ENCODE measurements at places on chromosomes 2 and 18. TPM values are rescaled to one million over a fixed set of nuclear protein-coding genes. Genes with fewer than 3 reads are reported as not detected.

The HOXD12 gene
- not detected for total RNA-seq

The LRRTM1 gene
- total RNA-seq = not detected

GRCh38 chr18:32308493-32309120 is 118.8 kb downstream of the MEP1B start:
- peak; percentile 85 for DNase-seq

DNA sequence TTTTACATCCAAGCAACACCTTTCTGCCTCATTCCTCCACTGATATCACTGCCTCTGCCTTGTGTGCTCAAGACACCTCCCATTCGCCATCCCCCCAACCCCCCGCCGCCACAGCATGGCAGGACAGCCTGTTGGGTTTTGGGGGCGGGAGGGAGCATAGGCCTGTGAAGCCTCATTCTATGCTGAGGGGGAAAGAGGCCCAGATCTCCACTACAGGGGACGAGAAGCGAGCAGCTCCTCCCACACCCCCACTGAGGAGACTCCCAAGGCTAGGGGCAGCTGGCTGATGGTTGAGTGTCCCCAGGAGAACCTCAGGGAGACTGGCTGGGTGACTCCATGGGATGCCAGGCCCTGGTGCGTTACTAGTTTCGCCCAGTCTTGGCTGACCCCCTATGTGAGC is 214.3 kb upstream of the SIX2 start:
- no peak for DNase-seq

DNA sequence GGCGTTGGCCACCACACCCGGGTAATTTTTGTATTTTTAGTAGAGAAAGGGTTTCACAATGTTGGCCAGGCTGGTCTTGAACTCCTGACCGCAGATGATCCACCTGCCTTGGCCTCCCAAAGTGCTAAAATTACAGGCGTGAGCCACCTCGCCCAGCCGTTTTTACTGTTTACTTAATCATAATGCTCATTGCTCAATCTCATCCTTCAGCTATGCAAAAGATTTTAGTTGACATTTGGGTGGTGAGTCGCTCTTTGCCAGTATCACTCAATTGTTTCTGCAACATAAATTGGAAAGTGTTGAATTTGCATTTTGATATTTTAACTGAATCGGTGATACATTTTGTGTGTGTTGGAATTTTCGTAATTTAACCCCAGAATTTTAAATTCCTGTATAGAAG is 7.8 kb upstream of the ZNF532 start:
- no peak for DNase-seq

DNA sequence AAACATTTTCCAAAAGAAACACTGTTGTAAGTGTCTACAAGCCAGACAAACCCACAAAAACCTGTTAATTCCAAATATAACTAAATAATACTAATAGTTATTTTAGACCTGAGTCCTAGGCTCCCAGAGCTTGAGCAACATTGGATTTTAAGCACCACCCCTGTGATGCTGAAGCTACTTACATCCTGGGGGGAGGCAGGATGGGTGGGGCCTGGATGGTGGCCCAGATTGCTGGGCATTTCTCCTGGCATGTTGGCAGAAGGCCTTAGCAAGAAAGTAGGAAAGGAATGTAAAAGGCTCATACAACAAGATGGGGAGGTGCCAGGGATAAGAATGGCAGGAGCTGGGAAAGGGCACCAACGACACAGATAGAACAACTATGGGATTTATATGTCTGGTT is 50.7 kb upstream of the OTX1 start:
- no peak for DNase-seq

DNA sequence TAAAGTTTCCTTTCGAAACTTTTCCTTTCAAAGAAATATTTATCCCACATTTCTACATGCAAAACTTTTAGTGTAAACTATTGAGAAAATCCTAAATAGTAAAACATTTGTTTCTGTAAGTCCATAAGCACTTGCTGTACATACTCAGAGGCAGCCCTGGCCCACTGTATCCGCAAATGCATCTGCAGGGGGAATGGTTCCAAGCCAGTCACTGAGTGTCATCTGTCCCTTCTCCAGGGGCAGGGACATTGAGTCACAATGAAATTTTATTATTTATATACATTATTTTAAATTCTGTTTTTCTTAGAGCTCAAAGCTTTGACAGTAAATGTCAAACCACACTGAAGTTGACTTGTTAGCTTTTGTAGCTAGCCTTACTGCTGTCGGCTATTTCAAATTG is 367.2 kb downstream of the MTX2 start:
- peak; percentile 72 for DNase-seq

All from lung microvascular endothelial cell (primary cell).